ENCODE measurements at places on chromosomes 1 and 21.
A peak's percentile ranks its signal among the peaks of the same experiment; 100 is the strongest.

- DNase-seq, result peak; percentile 68
These were observed 13.9 kb downstream of the NT5C1A start for GRCh38 chr1:39657923-39658485.

DNA sequence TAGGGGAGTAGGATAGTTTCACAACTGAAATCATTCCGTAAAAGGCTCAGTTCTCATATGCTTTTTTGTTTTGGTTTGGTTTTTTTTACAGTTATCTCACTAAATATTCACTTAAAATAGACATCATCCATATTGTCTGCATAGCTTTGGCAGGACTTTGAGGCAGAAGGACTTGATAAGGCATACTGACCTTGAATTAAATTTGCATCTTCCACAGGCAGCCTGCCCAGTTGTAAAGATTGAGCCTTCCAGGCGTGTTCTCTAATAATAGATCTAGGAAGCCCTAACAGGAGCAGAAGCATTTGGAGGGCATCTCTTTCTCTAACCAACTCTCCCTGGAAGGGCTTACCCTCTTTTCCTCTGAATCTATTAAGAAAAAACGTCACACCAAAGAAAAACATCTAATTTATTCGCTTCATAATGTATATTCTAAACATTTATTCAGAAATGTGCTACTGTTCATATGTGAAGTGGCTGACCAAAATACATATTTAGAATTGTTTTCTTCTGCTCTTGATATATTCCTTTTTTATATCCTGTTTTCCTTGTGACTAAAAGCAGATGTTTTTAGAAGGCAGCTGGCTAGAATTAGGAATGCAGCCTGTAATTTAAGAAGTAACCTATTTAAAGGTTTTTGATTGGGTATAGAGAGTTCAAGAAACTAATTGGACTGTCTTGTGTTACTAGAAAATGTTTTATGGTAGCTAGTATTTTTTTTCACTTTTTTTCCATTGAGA lies 20.2 kb downstream of the DESI2 start:
- no peak for DNase-seq

DNA sequence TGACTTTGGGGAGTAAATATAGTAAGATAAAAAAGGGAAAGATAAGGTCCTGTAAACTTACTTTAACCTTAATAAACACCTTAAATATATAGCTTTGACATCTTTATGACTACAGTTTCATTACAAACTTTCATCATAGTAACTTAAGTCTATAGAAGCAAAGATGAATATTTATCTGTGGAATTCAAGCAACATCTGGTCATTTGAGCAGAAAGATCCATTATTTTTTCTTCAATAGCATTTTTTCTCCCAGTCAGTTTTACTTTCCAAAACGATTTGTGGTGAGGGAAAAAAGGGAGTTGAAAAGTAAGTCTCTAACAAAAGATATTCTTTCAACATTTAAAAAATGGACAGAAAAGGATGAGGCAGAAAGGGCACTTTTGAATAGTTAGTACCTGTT lies 69.0 kb downstream of the HMCN1 start:
- DNase-seq, result no peak

GRCh38 chr21:41676198-41676597 lies 90.7 kb downstream of the RIPK4 start:
- DNase-seq, result no peak

- DNase-seq, result no peak
These were observed 268.8 kb downstream of the KCTD3 start for GRCh38 chr1:215835951-215836350.

DNA sequence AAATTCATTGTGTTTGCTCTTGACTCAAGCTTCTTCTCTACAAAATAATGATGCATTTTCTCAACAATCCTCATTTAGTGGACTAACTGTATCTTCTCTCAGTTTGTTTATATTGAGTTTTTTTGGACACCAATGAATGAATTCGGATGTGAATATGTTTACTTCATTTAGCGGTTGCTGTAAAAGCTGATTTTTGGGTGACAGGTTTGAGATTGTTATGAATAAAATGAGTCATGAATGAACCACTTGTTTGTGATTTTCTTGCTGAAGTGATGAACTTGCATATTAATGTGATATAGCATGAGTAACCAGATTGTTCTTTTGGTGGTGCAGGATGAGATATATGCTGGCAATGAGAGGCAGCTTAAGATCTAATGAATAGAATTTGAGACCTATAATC lies 3.1 kb downstream of the DNM3 start:
- no peak for DNase-seq

DNA sequence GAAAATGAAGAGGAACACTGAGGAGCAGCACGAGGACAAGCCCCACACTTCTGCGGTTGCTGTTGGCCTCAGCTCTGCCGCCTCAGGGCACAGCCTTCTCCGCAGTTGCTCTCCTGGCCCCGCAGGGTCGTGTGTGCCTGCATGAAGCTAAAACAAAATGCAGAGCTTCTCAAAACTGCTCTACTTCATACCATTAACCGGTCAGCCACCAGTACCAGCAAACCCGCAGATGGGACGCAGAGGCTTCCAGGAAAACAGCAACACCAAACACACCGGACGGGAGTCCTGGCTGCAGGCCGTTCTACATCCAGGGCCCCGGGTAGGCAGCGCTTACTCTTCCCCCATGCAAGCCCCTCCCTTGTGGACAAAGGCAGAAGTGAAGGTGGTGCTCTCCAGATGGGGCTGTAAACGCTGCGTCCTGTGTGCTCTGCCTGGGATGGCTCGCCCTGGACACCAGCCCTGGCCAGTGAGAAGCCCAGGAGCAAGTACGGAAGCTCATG lies 7.1 kb upstream of the C1orf159 start:
- DNase-seq, result no peak

- no peak for DNase-seq
These were observed 765 bp downstream of the VAMP3 start for GRCh38 chr1:7771823-7772299.

- DNase-seq, result no peak
These were observed 19.2 kb upstream of the DEPDC1 start for GRCh38 chr1:68516066-68516465.

- DNase-seq, result no peak
These were observed 33.2 kb downstream of the WNT3A start for GRCh38 chr1:228039986-228040385.

- DNase-seq, result no peak
These were observed 33.5 kb downstream of the KCNC4 start for GRCh38 chr1:110243574-110243973.

DNA sequence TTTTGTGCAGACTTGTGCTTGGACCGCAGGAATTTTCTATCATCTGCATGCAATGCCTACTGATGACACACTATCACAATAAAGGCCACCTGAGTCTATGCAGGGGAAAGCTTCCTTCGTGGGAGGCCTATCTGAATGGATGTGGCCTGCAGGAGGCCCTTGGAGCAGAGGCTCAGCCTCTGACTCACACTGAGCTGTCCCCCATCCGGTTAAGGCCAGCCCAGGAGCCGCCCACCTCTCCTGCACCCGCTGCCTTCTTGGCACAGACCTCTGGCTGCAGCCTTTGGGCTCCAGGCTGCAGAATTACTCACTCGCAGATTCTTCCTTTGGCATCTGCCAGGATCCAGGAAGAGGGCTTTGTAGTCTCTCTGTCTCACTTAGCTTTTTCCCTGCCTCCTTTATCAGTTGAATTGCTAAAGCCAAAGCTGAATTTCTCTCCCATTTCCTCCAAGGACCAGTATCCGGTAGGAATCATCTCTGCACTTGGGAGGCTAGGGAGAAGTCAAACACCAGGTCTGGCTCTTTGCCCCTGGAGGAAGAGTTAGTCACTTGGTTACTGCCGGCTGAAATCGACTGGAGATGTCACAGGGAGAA lies 65.1 kb upstream of the JUN start:
- no peak for DNase-seq

DNA sequence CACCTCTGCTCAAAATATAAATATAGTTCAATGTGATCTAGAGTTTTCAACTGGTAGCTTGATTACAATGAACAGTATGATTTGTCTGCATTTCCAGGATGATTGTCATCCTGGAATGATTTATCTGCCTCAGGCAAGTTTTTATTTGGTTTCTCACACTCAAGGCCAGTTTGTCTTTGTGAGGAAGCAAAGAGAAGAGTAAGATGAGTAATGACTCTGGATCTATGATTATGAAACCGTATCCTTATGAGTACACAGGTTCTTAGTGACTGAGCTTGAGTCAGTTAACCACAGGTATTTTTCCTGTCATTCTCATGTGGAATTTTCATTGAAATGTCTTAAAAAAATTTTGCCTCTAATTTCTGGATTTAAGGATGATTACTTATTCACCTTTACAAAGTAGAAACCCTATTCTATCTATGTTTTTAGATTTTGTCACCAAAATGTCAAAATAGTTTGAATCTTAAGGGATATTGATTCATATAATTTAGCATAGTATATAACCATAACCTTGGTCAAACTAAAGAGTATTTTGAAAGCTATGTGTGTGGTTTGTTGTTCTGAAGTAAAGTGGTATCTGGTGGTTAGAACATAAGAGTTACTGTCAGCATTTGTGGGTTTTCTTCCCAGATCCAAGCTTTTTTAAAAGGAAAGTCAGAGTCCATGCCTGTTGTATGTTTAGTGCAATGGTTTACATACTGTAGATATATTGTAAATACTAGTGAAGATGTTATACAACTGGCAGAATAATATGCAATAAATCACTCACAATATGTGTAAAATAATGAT lies 145.0 kb downstream of the RASAL2 start:
- no peak for DNase-seq

GRCh38 chr1:21909286-21909759 lies 27.8 kb downstream of the HSPG2 start:
- no peak for DNase-seq

DNA sequence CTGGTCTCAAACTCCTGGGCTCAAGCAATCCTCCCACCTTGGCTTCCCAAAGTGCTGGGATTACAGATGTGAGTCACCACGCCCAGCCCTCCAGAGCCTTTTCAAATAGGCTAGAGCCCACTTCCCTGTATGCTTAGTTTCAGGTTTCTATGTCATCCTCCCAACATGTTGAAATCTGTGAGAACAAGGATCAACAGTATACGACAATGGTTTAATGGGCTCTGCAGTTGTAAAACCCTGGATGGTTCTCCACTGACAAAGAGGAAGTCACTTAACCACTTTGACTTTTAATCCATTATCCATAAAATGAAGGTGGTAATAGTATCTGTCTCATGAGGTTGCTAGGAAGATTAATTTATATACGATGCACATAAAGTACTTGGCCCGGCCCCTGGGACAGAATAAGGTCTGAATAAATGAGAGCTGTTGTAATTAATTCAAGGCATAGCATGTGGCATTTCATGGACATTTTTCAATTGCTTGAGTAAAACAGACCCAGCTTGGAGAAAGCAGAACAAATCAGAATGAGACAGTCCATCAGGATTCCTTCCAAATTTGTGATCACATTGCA lies 113.9 kb upstream of the ZNF648 start:
- peak; percentile 3 for DNase-seq

- DNase-seq, result no peak
These were observed 44.8 kb upstream of the FMOD start for GRCh38 chr1:203395751-203396150.

- DNase-seq, result no peak
These were observed 80.1 kb upstream of the IVNS1ABP start for GRCh38 chr1:185397183-185397582.

GRCh38 chr1:244010191-244010590 lies 40.9 kb upstream of the ZBTB18 start:
- DNase-seq, result no peak

GRCh38 chr1:5649795-5650194 lies 342.4 kb downstream of the NPHP4 start:
- DNase-seq, result no peak

DNA sequence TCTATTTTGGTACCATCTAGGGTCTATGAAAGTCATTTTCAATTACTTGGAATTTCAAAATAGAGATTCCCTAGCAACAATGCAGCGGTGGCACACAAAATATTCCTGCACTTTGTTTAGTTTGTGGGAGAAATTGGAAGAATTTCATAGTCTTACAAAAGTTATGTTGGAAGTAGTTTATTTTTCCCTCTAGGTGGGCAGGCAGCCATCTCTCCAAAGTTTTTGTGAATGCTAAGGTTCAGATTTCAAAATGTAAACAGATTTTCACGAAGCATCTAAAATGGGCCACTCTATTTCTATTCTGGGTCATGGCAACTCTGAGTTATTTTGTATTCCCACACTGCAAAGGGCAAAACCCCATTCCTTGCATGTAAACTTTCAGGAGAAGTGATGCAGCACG lies 8.0 kb downstream of the SMCP start:
- DNase-seq, result no peak

GRCh38 chr1:98458511-98459485 lies 202.7 kb upstream of the SNX7 start:
- no peak for DNase-seq

GRCh38 chr1:2300851-2301606 lies 72.9 kb downstream of the SKI start:
- peak; percentile 98 for DNase-seq

GRCh38 chr1:157739229-157739901 lies 37.6 kb downstream of the FCRL2 start:
- DNase-seq, result no peak

GRCh38 chr1:6614929-6615785 lies 1.6 kb downstream of the PHF13 start:
- DNase-seq, result no peak

DNA sequence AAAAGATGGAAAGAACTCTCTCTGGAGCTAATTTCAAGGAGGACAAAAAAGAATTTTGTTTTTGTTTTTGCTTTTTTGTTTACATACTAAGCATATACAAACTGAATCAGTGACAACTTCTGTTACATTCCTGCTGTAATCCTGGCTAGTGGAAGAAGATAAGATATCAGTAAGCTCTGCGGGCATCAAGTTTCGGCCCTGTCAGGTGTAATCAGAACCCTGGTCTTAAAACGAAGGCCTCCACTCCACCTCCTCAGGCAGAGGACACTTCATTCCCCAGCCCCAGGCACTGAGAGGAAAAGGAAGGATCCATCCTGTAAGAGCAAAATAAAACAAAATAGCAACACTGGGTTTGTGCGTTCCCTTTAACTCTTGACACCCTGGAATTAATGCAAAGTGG lies 88.9 kb upstream of the ARHGAP29 start:
- no peak for DNase-seq

DNA sequence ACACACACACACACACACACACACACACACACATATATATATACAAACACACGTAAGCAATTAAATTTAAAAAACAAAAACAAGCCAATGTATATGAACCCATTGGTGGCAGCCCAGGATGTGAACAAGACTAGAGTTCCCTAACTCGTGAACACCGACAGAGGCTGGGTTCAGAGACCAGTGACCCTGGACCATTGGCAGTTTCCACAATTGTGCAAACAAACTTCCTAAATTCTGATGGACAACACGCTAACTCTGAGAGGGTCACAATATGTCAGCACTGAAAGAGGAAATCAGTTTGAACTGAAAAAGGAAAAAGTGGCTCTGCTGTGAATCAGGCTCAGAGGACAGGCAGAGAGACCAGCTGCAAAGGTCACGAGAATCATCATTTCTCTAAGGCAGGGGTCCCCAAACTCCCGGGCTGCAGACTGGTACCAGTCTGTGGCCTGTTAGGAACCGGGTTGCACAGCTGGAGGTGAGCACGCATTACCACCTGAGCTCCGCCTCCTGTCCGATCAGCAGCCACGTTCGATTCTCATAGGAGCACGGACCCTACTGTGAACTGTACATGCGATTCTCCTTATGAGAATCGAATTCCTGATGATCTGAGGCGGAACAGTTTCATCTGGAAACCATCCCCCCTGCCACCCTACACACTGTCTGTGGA lies 50.5 kb upstream of the ERO1B start:
- DNase-seq, result no peak

Data from CD4-positive, alpha-beta T cell treated with Interleukin-4 for 1 hour (primary cell).